ENCODE measurements at places on chromosomes 1 and 21.
A peak's percentile ranks its signal among the peaks of the same experiment; 100 is the strongest.

GRCh38 chr1:232101231-232101630, 474.6 kb downstream of the DISC1 start:
- DNase-seq: no peak

- DNase-seq: no peak
These were observed 7.3 kb upstream of the CLSPN start for GRCh38 chr1:35777109-35777508.

GRCh38 chr1:85316321-85316720, 39.9 kb upstream of the BCL10 start:
- DNase-seq: no peak

GRCh38 chr1:1922956-1923833, 4.1 kb upstream of the TMEM52 start:
- DNase-seq: no peak

GRCh38 chr1:22555371-22555656, 8.0 kb upstream of the EPHA8 start:
- no peak for DNase-seq

GRCh38 chr1:74712881-74713280, 20.0 kb downstream of the CRYZ start:
- no peak for DNase-seq

DNA sequence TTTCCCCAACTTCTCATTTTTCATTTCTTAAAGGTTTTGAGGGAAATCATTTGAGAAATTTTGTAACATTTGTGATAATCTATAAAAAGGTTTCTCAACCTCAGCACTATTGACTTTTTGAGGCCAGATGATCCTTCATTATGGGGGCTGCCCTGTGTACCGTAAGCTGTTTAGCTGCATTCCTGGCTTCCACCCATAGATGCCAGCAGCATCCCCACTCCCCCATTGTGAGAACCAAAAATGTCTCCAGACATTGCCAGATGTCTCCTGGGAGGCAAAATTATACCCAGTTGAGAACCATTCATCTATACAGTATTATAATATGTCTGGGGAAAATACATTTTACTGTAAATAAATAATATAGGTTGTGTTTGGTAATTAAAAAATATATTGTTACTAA, 146.0 kb downstream of the PBX1 start:
- DNase-seq: peak; percentile 47

GRCh38 chr1:17297991-17298390, 10.0 kb upstream of the PADI4 start:
- no peak for DNase-seq

DNA sequence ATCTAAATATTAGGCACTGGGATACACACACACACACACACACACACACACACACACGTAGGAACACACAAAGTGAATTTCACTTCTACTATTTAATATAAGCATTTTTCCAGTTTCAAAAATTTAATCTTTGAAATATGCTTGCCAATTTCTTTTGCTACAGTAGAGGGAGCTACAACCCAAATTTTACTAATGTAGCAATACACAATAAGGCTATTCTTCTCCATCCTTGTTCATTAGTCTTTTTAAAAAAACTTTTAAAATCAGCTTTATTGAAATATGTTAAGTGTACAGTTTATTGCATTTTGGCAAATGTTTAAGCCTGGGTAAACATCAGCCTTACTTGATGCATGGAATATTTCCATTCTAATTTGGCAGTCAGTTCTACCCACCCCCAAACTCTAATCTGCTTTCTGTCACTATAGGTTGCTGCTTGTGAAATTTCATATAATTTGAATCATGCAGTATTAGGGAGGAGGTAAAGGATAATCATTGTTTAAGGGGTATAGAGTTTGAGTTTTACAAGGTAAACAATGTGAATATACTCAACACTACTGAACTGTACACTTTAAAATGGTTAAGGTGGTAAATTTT, 93.0 kb upstream of the TENT5C start:
- peak; percentile 63 for DNase-seq

DNA sequence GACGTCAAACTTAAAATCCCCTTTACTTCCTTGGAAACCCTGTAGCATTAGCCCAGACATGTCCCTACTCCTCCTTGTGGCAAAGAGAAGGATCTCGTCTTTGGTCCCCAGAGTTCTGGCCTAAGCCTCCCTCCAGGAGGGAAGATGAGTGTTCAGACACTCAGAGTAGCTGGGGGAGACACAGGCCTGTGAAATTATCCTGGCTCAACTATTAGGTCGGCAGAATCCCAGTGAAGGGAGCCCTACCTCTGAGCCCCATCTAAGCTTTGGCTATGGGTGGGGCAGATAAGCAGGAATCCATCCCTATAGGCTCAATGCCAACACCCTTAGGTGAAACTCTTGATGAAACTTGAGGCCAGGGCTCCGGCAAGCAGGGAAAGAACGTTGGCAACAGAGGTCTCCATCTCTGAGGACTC, 1.7 kb upstream of the SFN start:
- DNase-seq: no peak

- peak; percentile 88 for DNase-seq
These were observed 170.4 kb upstream of the NR5A2 start for GRCh38 chr1:199857108-199857507.

GRCh38 chr1:54608566-54609230, 14.6 kb downstream of the FAM151A start:
- DNase-seq: no peak

DNA sequence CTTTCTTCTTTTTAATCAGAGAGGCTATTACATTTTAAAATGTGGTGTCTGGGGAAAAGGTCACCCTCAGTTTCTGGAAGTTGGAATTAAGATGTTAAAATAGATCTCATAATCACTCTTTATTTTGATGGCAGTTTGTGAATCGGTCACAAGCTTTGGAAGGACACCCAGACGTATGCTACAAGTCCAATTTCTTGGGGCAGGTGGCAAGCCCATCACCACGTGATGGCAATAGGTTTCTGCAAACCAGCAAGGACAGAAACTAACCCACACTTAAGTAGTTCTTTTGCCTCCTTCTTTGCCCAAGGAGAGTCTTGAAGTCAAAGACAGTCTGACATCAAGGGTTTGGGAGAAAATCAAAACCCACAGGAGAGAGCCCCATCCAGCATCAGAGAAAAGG, 72.9 kb downstream of the C1orf87 start:
- no peak for DNase-seq

DNA sequence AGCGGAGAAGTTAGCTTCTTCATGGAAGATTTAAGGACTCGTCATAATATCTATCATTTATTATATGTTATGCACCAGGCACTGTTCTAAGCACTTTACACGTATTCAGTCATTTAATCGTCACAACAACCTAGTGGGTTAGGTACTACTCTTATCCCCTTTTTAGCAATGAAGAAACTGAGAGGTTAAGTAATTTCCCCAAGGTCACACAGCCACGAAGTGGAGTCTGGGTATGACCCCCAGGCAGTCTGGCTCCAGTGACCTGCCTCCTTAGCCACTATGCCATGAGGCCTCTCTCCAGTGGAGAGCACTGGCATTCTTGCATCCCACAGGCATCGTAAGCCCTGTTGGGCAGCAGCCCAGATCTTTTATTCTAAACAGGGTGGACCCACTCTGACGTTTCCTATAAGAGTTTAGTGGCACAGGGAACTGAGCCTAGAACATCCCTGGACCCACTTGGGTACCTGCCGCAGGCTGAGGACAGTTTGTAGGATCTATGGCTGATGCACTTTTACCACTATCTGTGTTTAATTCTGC, 123.0 kb downstream of the NAV1 start:
- no peak for DNase-seq

Data from erythroblast (primary cell).